ENCODE measurements at places on chromosomes 7 and 10.

DNA sequence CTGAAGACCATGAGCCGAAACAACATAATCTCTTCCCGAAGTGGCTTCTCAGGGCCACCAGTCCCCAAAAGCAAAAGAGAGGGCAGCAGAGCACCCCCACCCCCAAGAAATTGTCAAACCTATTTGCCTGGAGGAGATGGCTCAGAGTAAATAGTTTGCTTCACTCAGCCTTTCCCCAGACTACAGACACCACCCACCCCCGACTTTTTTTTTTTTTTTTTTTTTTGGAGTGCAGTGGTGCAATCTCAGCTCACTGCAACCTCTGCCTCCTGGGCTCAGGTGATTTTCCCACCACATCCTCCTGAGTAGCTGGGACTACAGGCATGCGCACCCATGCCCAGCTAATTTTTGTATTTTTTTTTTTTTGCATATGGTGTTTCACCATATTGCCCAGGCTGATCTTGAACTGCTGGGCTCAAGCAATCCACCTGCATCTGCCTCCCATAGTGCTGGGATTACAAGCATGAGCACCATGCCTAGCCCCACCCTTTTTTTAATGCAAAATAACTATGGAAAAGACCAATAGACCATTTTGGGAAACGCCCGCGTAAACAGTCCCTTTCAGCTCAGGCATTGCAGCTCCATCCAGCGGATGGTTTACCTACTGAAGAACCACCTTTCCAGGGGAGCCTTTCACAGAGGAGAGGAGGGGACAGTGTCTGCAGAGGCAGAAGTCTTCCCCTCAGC lies 9.7 kb downstream of the ZMIZ1 start:
- no peak for DNase-seq

DNA sequence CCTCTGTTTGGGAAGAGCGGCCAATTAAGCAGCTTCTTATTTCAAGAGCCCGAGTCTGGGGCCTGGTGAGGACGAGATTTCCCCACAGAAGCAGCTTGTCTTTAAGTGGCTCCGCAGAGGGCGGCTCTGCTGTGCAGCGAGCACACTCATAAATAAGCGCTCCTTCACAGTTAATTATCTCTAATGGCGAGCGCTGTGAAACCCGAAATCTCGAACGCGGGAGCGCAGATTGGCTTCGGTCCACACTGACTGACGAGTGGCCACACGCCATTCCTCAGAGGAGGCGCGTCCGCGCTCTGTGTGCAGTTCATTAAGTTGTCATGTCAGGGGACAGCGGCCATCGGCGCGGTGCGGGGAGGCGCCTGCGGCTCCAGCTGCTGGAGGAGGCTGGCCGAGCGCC lies 560.9 kb downstream of the DNAJB6 start:
- no peak for DNase-seq

GRCh38 chr7:143460271-143460979 lies 17.2 kb downstream of the TAS2R60 start:
- DNase-seq: no peak

- DNase-seq: no peak
These were observed 362.5 kb downstream of the ARL4A start for GRCh38 chr7:13049946-13050345.

- DNase-seq: no peak
These were observed 59.6 kb downstream of the VOPP1 start for GRCh38 chr7:55512635-55513191.

GRCh38 chr7:95693551-95694333 lies 78.6 kb upstream of the DYNC1I1 start:
- no peak for DNase-seq

GRCh38 chr7:104857458-104858425 lies 156.3 kb upstream of the KMT2E start:
- DNase-seq: no peak

GRCh38 chr10:72812753-72813430 lies 80.6 kb upstream of the OIT3 start:
- DNase-seq: no peak

GRCh38 chr7:18030758-18031157 lies 3.1 kb upstream of the PRPS1L1 start:
- DNase-seq: no peak

- DNase-seq: no peak
These were observed 337.8 kb downstream of the NRG3 start for GRCh38 chr10:82212753-82213152.

DNA sequence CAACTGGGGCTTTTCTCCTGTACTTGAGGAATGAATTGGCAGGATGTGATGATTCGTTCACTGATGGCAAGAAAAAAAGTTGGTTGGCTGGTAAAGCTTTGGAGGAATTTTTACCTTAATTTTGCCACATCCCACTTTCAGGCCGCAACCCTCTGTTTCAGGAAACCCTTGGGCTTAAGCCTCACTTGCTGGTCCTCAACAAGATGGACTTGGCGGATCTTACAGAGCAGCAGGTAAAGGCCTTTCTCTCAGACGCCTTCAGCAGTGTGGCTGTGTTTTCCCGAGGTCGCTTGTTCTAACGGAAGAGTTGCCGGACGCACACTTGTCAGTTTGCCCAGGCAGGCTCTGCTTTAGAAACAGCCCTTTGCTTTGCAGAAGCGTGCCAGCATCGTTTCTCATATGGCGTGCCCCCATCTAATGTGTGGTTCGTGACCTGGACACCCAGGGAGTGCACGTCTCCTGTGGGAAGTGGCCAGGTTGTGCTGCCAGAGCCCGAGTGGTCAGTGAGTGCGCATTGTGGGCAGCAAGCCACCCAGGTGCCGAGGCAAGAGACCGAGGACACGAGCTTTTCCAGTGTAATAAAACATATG lies 2.2 kb downstream of the MTG1 start:
- DNase-seq: no peak

- no peak for DNase-seq
These were observed 2.8 kb downstream of the KCTD7 start for GRCh38 chr7:66631471-66631870.

DNA sequence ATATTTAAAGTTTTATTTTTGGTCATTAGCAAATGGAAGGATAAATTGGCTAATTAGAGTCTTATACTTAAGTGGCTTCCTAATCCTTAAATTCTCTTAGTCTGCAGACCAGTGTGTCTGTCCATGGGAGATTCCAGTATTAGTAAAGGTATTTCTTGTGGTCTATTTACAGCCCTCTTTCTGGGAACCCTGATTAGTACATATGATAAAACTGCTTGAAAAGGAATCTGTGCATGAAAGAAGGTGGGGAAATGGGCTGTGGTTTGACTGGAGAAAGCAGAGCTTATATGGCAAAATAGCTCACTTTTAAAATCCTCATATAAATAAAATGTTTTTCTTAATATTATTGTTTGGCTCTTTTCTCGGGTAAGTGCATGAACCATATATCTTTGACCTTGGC lies 124.5 kb upstream of the RHOBTB1 start:
- DNase-seq: no peak

DNA sequence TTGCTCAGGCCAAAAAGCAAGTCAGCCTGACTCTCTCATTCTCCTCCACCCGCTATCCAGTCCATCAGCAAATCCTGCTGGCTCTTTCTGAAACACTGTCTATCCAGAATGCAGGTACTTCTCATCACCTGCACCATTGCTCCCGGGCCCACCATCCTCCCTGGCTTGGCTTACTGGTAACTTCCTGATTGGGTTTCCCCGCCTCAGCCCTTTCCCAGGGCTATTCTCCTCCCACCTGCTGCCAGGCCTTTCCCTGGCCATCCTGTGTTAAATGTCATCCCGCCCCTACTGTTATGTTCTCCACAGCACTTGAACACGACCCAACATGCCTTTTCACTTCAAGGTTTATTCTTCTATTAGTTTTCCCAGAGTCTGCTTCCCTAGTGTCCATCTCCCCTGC lies 124.0 kb downstream of the CNNM2 start:
- DNase-seq: no peak

- no peak for DNase-seq
These were observed 126.4 kb downstream of the CFAP58 start for GRCh38 chr10:104479906-104480593.

DNA sequence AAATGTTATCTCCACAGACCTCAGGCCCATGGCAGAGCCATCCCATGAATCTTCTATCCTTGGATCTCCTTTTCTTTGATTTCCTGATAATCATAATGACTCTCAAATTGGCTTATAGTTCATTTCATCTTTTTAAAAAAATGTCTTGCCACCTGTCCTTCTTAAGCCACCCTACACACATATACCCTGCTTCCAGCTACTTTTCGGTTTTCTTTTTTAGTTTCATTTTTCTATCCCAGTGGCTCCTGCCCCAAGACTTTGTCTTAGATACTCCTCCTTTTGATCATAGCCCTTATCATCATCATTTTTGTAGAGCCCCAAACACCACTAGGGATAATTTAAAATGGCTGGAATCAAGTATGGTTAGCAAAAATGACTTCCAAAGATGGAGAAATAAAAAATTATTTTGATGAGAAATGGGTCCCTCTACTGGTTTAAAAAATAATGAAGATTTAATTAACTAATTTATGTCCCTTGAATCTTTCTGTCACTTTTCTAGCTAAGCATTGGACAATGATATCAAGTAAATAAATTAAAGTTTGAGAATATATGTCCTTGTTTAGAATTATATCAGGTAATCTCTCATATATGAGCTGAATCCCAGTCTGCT lies 277.3 kb upstream of the SEMA3D start:
- DNase-seq: no peak

DNA sequence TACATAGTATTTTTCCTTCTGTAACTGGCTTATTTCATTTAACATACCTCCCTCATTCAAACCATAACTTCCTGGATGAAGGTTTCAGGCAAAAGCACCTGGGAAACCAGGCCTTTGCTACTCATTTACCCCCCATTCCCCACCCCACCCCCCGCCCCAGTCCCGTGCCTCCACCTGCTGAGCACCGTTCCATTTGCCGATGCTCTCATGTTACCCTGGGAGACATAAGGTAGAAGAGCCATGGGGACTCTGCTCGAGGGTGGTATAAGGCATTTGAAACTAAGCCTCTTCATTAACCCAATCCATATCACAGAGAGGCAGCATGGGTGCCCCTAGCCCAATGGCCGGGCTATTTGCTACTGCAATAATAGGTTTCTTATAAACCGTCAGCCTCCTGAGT lies 22.2 kb upstream of the MCM10 start:
- no peak for DNase-seq

DNA sequence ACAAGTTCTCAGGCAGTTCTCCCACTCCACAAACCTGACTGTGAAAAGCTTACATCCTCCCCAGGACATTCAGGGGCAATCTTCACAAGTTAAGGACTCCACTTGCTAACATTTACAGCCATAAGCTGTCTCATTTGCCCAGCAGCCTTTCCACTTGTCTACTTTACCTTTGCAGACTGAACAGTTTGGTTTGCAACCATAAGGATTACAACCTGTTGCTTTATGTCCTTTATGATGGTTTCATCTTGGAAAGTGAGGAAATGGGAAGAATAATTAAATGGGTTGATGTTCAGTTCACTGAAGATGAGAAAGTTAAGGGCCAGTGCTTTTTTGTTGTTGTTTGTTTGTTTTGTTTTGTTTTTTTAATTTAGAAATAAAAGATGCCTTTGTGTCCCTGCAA lies 92.4 kb downstream of the FAM204A start:
- no peak for DNase-seq

GRCh38 chr10:74949034-74949832 lies 122.8 kb downstream of the KAT6B start:
- DNase-seq: no peak

GRCh38 chr10:3714531-3714930 lies 70.5 kb downstream of the KLF6 start:
- DNase-seq: no peak

GRCh38 chr10:27911539-27911938 lies 87.3 kb downstream of the ODAD2 start:
- DNase-seq: no peak

- DNase-seq: no peak
These were observed 240.8 kb downstream of the CDK14 start for GRCh38 chr7:90836937-90837336.

DNA sequence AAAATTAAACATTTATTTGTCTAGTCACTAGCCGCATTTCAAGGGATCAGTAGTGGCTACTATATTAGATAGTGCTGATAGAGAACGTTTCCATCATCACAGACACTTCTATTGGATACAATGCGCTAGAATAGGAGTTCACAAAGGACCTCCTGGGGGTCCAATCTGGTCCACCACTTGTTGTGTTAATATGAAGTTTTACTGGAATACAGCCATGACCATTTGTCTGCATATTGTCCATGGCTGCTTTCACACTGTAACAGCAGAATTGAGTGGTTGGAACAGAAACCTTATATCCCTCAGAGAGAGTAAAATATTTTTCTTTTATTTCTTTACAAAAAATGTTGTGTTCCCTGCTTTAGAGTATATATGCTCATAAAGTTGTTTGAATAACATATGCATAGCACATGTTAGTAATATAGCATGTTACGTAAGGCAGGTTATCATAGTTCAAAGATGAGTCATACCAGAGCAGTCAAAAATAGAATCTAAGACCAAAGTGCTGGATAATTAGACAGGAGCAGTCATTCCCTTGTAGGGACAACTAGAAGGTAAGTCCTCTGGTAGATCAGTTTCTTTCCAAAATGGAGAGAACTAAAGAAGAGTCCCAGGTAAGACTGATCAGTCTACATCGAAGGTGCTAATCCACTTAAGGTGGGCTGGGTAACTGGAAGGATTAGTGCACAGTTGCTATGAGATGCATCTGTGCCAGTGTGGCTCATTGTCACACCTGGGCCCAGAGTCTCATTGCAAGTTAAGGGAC lies 14.9 kb downstream of the BZW2 start:
- DNase-seq: no peak

DNA sequence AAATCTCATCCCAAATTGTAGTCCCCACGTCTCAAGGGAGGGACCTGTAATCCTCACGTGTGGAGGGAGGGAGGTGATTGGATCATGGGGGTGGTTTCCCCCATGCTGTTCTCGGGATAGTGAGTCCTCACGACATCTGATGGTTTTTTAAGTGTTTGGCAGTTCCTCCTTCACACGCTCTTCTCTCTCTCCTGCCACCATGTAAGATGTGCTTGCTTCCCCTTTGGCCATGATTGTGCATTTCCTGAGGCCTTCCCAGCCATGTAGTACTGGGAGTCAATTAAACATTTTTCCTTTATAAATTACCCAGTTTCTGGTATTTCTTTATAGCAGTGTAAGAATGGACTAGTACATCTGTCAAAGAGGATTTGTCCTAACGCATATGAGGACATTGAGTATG lies 59.5 kb downstream of the RGS10 start:
- no peak for DNase-seq

GRCh38 chr7:72446591-72447462 lies 34.7 kb upstream of the CALN1 start:
- no peak for DNase-seq

- DNase-seq: no peak
These were observed 11.8 kb downstream of the OR9A2 start for GRCh38 chr7:143015084-143015483.

DNA sequence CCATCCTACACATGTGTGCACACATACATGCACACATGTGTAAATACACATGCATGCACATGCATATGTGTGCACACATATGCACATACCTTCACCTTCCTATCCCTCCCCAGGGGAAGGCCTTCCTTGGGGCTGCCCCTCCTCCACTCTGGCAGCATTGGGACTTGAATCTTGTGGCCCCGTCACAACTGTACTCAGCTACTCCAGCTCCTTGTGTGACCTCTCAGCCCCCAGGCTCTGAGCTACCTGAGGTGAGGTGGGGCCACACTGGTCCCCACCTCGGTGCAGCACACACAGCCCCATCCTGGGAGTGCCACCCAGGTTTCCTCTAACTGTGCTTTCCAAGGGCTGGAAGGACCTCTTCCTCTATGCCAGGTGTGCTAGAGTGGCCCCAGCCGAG lies 116.0 kb downstream of the LHPP start:
- no peak for DNase-seq

Data from stimulated activated CD4-positive, alpha-beta T cell treated with anti-CD3 and anti-CD28 coated beads, Interleukin-15, amount 100 ng/mL, for 48 hours (primary cell).